ENCODE measurements at places on chromosomes 3 and 15. TPM values are rescaled to one million over a fixed set of nuclear protein-coding genes. Genes with fewer than 3 reads are reported as not detected.

GRCh38 chr15:49620658-49621368 lies at the start of the genes DTWD1 and FAM227B:
DTWD1 (plus strand) TSS chr15:49621048; CDS start chr15:49625168, 4,120 bp downstream.
FAM227B (minus strand) TSS chr15:49620818; CDS start chr15:49615171, 5,647 bp downstream.
- peak within 1 kb of the TSS; percentile 100 for H3K27ac ChIP-seq
- peak within 1 kb of the TSS; percentile 98 for H3K4me3 ChIP-seq
- H3K4me1 ChIP-seq: peaks cover 31% of the 10 kb centered on the region

- peaks cover 26% of the 10 kb centered on the region for H3K4me1 ChIP-seq
- peak overlapping the region; percentile 23 for H3K27ac ChIP-seq
- H3K27me3 ChIP-seq: no peaks in the 10 kb centered on the region
- H3K4me3 ChIP-seq: no peak overlapping the region
Measured at GRCh38 chr3:95123104-95123503, 1060.2 kb downstream of the NSUN3 start.

DNA sequence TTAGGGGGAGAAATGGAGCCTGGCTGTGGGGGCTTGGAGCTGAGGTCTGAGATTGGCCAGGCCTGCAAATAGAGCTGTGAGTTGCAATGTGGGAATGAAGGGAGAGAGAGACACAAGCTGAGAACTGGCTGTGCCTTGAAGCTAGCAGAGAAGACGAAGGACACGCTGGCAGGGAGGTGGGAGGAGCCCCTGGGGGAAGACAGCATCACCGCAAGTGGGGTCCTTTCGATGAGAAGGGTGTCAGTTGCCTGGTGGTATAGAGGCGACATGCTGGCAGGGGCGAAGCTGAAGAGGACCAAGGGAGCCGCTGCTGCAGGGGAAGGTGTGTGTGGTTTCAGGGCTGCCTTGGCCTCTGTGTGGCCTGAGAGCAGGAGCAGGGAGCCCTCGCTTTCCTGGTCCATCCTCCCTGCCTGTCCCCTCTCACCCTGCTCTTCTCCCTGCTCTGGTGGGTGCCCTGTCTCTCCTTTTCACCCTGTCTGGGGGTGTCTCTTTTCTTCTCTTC lies 5.5 kb downstream of the RHCG start:
- no peak overlapping the region for H3K27ac ChIP-seq
- no peaks in the 10 kb centered on the region for H3K4me1 ChIP-seq
- H3K27me3 ChIP-seq: peaks cover 69% of the 10 kb centered on the region

GRCh38 chr3:65837604-65838003 lies 201.1 kb downstream of the MAGI1 start:
- no peak for DNase-seq
- H3K36me3 ChIP-seq: peaks cover 10% of the 10 kb centered on the region

Gene AHSG
- 0.27 TPM for total RNA-seq

DNA sequence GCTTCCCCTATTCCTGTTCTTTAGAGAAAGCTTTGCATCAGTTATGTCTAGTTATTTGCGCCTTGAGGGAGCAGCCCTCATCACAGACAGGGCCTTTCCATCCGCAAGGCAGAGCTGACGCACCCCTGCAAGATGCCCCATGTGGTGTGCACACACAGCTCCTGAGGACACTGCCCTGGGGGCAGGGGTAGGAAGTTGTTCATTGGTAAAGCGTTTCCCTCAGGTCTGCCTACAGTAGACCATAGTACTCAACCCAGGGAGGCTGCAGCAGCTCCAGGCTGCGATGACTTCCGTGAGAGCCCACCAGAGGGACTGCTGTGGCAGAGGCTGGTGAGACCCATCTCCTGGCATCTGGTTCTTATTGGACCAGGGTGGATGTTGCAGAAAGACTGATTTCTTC lies 55.1 kb upstream of the PLXNA1 start:
- no peak overlapping the region for H3K27ac ChIP-seq
- peaks cover 47% of the 10 kb centered on the region for H3K4me1 ChIP-seq
- H3K27me3 ChIP-seq: peaks cover 10% of the 10 kb centered on the region
- no peaks in the 10 kb centered on the region for H3K36me3 ChIP-seq
- no peak for DNase-seq

- H3K27me3 ChIP-seq: peaks cover 8% of the 10 kb centered on the region
- peak overlapping the region; percentile 90 for H3K4me3 ChIP-seq
- H3K4me1 ChIP-seq: peaks cover 51% of the 10 kb centered on the region
- H3K36me3 ChIP-seq: peaks cover 13% of the 10 kb centered on the region
- peak overlapping the region; percentile 98 for H3K27ac ChIP-seq
- peak; percentile 62 for DNase-seq
Measured at GRCh38 chr15:75648156-75649000, 666 bp downstream of the SNX33 start.

GRCh38 chr3:40768536-40768935 lies 243.8 kb downstream of the ZNF621 start:
- peaks cover 7% of the 10 kb centered on the region for H3K4me1 ChIP-seq
- no peak overlapping the region for H3K4me3 ChIP-seq
- DNase-seq: no peak
- H3K36me3 ChIP-seq: no peaks in the 10 kb centered on the region
